ENCODE measurements at places on chromosomes 2 and 18. TPM values are rescaled to one million over a fixed set of nuclear protein-coding genes. Genes with fewer than 3 reads are reported as not detected.
A peak's percentile ranks its signal among the peaks of the same experiment; 100 is the strongest.

DNA sequence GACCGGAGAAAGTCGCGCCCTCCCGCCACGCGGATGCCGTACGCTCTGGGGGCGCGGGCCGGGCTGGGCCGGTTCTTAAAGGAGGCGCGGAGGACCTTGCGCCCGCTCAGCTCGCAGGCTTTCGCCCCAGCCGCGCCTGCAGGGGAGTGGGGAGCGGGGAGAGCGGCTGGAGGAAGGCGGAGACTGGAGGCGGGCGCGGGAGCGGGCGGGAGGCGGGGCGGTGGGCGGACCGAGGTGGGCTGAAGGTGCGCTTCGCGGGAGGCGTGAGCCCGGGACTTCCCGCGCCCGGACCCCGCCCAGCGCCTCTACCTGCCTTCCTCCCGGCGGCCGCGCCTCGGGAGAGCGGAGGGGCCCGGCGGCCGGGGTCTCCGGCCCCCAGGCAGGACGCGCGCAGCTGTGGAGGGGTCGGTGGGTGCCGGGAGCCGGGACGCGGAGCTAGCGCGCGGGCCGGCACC is at the start of gene ADRA2B:
Gene ADRA2B, minus strand, starts transcription at position 148 of the 455 bp plus-strand sequence. CDS start 422 bp downstream, outside the sequence.
- peak; percentile 46 for DNase-seq

GRCh38 chr2:106353676-106354075 is 114.5 kb downstream of the RGPD3 start:
- DNase-seq, result no peak

DNA sequence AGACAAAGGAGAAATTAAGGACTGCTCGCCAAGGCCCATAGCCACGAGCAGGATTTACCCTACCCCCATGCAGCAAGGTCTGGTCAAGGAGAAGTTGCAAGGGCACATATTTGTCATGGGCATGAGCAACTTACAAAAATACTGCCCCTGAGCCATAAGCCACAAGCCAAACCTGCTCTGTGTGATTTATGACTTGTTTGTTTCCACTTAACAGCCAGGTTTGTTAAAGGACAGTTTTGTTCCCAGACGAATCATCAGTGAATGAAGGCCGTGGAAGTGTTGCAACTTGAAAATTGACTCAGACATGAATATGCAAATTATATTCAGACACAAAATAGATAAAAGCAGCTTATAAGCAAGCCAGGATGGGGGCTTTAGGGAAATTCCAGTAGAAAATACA is 31.3 kb upstream of the EVA1A start:
- no peak for DNase-seq

GRCh38 chr2:168889635-168890005 is 610 bp downstream of the SPC25 start:
- DNase-seq, result no peak

DNA sequence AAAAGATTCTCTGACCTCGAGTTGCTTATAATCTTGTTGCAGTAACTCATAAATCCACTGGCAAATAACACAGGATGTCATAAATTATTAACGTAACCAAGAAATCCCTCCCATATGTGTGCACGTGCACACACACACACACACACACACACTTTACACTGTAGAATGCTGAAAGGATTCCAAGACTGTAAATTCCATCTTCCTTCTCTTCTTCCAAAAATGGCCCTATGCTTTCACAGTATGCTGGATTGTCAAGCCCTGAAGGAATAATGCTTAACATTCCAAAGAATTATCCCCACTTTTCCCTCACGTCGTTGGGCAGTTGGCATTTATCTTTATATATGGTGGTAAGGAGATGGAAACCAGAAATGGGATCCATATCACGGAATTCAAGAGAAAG is 117.5 kb upstream of the CRIM1 start:
- DNase-seq, result no peak

GRCh38 chr18:471716-472115 is 28.8 kb downstream of the COLEC12 start:
- no peak for DNase-seq

DNA sequence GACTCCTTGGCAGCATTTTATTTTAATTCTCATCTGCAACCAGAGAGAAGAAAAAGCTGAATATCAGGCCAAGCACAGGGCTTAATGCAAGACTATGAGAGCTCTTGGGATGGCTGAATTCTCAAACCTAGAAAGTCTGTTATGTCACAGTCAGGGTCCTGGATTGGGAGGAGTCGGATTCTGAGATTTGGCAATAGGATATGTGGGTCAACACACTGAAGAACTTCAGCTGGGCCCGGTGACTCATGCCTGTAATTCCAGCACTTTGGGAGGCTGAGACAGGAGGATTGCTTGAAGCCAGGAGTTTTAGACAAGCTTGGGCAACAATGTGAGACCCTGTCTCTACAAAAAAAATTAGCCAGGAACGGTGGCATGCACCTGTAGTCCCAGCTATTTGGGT is 102.4 kb downstream of the COL3A1 start:
- no peak for DNase-seq

GRCh38 chr2:4995466-4995865 is 696.7 kb upstream of the SOX11 start:
- DNase-seq, result no peak

DNA sequence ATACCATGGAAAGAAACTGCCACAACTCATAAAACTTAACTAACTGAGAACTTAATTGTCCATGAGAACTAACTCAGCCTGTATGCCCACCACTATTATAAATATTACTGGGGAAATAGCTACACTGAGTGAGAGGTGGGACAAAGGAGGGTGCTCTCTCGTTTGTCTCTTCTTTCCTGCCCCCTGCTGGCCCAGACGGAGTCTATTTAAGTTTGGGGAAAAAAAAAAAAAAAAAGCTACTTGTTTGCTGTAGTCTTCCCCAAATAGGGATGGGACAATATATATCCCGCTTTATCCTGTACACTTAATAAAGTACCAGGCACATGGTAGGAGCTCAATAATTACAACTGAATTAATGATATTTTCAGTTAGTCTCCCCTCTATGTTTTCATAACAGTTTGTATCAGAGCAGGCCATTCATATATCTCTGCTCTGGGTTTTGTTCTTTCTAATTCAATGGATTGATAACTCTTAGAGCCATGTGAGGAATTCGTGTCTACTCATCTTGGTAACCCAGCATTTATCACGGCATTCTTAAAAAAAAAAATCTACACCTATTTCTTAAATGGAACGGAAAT is 647.6 kb upstream of the PKDCC start:
- no peak for DNase-seq

- no peak for DNase-seq
These were observed 120.5 kb upstream of the CXCR4 start for GRCh38 chr2:136238286-136239078.

- no peak for DNase-seq
These were observed 154.9 kb upstream of the SMIM21 start for GRCh38 chr18:75582406-75582821.

GRCh38 chr18:8656232-8656631 is 47.0 kb downstream of the RAB12 start:
- DNase-seq, result no peak

PRSS56 gene
- polyA plus RNA-seq, result 0.07 TPM

IL36RN gene
- polyA plus RNA-seq, result not detected

FBXO15 gene
- polyA plus RNA-seq, result 1.4 TPM

ICA1L gene
- polyA plus RNA-seq, result 2.2 TPM

VIT gene
- polyA plus RNA-seq, result not detected

LOXL3 gene
- 0.27 TPM for polyA plus RNA-seq

MYO3B gene
- not detected for polyA plus RNA-seq

All from A549 (cell line).